Stimulated activated CD4-positive, alpha-beta T cell treated with anti-CD3 and anti-CD28 coated beads, TNF-alpha, amount 100 ng/mL, for 4 hours (primary cell): ENCODE measurements at places on chromosomes 2 and 18.
A peak's percentile ranks its signal among the peaks of the same experiment; 100 is the strongest.

DNA sequence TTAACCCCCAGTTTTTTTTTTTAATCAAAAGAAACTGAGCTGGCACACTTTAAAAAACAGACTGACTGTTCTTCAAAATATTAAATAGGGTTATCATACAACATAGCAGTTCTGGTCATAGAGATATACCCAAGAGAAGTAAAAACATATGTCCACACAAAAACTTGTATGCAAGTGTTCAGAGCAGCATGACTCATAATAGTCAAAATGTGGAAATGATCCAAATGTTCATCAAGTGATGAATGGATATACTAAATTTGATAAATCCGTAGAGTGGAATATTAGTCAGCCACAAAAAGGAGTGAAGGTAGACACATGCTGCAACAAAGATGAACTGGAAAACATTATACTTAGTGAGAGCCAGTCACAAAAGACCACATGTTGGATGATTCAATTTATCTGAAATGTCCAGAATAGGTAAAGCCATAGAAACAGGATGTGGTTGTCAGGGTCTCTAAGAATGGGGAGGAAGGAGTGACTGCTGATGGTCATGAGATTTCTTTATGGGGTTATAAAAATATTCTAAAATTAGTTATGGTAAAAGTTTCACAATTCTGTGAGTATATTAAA is 5.1 kb downstream of the SMIM21 start:
- DNase-seq: no peak

DNA sequence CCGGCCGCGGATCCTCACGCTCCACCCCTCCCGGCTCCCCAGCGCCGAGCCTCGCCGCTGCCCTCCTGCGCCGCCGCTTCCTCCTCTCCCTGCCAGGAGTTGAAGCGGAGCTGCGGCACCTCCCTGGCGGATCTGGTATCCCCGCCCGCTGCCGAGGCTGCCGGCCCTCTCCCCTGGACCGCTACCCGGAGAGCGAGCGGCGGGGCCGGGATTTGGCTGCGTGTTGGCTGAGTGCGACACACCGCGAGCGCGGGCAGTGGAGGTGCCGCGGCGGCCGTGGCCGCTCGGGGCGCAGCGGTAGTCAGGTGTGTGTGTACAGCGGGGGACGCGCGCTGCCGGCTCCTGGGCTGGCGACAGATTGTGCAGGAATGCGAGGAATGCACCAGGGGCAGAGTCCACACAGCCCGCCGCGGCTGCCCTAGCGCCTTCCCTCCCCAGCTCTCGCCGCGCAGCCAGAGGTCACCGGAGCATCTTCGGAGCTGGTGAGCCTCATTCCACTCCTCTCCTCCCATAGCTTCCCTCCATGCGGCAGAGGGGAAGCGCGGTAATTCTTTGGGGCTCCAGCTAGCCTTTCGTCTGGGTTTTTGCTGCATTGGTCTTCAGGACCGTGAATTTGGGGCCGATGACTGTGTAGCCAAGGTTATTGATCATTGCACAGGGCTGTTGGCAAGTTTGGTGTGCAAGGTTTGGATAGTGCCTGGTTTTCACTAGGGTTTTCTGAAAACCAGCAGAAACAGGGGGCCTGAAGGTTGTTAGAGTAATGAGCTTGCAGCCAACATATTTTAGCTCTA is 1.3 kb downstream of the PKP4 start:
- peak; percentile 26 for DNase-seq

- no peak for DNase-seq
Observed at GRCh38 chr2:118569876-118570535, 277.4 kb downstream of the EN1 start.

- DNase-seq: no peak
Observed at GRCh38 chr2:36597003-36597531, 901 bp downstream of the FEZ2 start.
